Stimulated activated CD8-positive, alpha-beta memory T cell treated with anti-CD3 and anti-CD28 coated beads, Interleukin-4, amount 100 ng/mL, for 4 hours (primary cell): ENCODE measurements at places on chromosomes 2 and 18.

DNA sequence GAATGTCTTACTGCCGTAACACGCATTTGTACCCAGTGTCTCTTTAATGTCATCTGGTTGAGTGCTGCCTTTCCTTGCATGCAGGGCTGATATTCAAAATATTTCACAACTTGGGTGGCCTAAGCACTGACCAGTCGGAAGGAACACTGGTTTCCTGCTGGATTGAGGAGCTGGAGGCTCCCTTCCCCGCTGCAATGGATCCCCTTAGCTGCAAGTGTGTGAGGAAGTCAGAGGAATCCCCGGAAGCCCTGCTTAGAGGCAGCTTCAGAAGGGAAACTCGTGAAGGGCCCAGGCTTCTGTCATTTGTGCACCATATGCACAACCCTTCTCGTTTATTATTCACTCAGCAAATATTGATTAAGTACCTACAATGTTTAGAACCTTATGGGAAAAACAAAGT lies 33.2 kb upstream of the SP3 start:
- DNase-seq, result no peak

- DNase-seq, result no peak
Observed at GRCh38 chr2:149058936-149059335, 20.4 kb downstream of the LYPD6B start.

- DNase-seq, result no peak
Observed at GRCh38 chr18:48340560-48340959, 68.6 kb downstream of the ZBTB7C start.

DNA sequence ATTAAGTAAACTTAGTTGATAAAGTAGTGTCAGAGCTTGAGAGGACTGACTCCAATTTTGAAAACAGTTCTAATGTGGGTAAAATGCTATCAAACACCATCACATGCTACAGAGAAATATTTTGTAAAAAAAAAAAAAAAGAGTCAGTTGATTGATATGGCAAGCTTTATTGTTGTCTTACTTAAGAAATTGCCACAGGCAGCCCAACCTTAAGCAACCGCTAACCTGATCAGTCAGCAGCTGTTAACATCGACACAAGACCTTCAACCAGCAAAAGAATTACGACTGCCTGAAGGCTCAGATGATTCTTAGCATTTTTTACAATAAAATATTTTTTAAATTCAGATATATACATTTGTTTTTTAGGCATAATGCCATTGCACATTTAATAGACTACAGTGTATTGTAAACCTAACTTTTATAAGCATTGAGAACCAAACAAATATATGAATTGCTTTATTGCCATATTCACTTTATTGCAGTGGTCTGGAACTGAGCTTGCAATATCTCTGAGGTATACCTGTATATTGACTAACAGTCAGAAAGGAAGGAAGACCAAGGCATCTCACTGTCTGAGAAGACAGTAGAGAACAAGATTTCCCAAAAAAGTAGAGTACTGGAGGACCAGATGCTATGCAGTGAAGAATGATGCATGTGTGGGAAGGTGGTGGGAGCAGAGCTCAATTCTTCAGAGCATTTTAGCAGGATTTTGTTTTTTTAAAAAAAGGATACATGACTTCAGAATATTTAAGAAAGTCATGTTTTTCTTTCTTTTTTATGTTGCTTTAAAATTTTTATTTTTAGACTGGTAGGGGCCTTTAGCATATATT lies 973.8 kb upstream of the GYPC start:
- no peak for DNase-seq

DNA sequence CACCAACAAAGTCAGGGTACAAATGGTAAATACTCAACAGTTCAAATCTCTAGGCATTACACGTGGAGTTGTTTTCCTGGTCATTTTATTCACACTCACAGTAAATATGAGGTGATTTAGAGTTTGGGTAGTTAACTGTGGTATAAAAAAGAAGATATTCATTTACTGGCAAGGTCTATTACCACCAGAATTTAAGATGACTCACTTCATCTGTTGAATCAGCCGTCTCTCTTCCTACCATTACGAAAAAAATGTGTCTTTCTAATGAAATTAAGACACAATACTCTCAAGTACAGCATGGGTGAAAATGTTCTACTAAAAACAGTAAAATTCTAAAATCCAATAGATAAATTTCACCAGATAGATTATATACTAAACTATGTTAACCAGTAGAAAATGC lies 21.0 kb upstream of the GPR75 start:
- no peak for DNase-seq

DNA sequence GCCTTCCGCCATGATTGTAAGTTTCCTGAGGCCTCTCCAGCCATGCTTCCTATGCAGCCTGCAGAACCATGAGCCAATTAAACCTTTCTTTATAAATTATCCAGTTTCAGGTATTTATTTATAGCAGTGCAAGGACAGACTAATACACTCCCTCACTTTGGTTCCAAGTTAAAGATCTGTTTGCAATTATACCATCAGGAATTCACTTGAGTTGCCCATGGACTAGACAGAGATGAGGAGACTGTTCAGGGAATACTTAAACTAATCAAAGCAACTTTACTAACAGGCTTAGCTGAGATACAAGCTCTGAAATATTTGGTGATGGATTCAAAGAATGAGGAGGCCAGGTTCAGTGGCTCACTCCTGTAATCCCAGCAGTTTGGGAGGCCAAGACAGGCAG lies 190.0 kb downstream of the MTCL1 start:
- no peak for DNase-seq

GRCh38 chr18:6842081-6842480 lies 112.6 kb downstream of the ARHGAP28 start:
- no peak for DNase-seq

- DNase-seq, result no peak
Observed at GRCh38 chr2:107721586-107721985, 105.1 kb upstream of the RGPD4 start.
